ENCODE measurements at places on chromosomes 13 and 19.

- DNase-seq = no peak
Observed at GRCh38 chr13:112695121-112695520, 5.3 kb downstream of the ATP11A start.

- no peak for DNase-seq
Observed at GRCh38 chr13:98575904-98576199, 1.1 kb downstream of the STK24 start.

DNA sequence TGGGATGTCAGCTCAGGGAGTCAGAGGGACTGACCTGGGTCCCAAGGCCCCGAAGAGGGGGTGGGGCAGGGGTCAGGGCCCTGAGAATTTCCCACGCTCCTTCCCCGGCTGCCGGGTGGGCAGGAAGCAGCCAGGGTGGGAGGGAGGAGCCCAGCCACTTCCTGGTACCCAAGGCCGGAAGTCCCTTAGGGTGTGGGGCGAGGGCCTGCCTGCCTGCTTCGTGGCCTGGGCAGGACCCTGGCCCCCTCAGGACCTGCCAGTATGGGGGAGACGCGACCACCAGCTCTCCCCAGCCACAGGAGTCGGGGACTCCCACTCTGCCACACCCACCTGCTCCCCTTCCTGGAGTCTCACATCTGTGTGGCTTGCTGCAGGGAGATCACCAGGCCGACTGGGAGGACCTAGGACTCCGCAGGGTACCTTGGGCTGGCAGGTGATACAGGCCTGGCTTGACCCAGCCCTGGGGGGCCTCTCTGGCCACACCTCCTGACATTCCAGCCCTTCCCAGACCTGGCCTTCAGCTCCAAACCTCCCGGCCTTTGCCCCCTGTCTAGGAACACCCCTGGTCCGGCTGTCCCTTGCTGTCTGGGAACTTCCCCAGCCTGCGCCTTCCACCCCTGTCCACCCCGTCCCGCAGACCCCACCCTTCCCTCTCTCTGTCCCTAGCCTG is 9.8 kb upstream of the CIRBP start:
- peak; percentile 53 for DNase-seq

- DNase-seq = peak; percentile 81
Observed at GRCh38 chr19:50728084-50728737, 5.0 kb downstream of the CLEC11A start.

DNA sequence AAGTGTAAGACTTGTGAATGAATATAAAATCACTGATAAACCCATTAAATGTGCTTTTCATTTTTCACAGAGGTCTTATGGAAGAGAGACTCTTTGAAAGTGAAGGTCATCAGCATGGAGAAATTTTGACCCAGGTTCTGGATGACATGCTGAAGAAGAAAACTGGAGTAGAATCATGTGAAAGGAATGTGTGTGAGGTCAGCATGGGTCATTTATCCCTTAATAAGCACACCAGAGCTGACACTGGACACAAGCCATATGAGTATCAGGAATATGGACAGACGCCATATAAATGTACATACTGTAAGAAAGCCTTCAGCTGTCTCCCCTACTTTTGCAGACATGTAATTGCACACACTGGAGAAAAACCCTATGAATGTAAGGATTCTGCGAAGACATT is 29.0 kb downstream of the ZNF20 start:
- DNase-seq = no peak

DNA sequence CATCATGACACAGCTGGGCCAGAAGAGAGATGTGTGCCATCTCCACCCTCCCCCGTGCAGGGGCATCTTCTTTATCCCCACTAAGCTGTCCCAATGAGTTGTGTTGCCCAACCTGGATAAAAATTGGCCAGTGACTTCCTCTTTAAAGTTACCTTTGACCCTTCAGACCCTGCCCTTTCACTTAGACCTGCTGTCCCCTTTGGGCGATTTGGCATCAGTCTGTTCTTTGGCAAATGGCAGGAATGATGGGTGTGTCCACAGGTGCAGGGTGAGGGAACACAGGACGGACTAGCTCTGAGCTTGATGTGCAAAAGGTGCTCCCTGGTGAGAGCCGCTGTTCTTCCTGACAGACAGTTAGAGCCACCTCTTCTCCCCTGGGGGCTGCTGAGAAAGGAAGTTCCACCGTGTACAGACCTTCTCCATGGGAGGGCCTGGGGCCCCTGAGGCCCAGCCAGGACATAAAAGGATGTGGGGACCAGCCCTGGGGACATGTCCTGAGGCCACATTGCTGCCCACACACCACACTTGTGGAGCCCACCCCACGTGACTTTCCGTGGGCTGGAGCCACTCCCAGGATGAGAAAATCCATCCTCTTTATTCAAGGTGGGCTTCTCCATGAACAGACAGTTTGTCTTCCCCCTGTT is 1.7 kb downstream of the CYP4F8 start:
- no peak for DNase-seq

GRCh38 chr19:8041531-8041931 is 11.0 kb upstream of the CCL25 start:
- DNase-seq = no peak

GRCh38 chr13:46575301-46575771 is 22.4 kb downstream of the LRCH1 start:
- no peak for DNase-seq

DNA sequence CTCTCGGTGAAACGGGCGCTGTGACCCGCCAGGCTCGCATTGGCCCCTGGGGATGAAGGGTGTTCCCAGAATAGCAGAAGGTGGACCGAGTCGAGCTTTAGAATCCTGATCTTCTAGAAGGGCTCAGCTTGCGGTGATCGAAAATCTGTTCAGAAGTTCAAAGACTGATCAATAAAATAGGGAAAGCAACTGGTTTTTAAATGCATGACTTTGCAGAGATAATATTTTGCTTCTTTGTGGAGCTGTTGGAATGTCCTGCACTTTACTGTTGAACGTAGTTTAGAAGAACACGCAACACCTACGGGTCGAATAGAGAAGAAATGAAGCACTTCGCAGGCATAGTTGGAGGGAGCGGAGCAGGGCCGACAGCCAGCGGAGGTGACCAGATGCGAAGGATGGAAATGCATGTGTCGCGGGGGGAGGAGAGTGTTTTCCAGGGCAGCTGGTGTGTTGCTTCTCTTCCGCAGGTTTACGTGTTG is 766 bp downstream of the CEBPG start:
- no peak for DNase-seq

Data from effector CD8-positive, alpha-beta T cell (primary cell).